ENCODE measurements at places on chromosomes 7 and 10.

GRCh38 chr10:56928714-56929113 lies 567.7 kb upstream of the ZWINT start:
- DNase-seq = no peak

GRCh38 chr10:3935141-3935540 lies 150.1 kb upstream of the KLF6 start:
- peak; percentile 84 for DNase-seq

DNA sequence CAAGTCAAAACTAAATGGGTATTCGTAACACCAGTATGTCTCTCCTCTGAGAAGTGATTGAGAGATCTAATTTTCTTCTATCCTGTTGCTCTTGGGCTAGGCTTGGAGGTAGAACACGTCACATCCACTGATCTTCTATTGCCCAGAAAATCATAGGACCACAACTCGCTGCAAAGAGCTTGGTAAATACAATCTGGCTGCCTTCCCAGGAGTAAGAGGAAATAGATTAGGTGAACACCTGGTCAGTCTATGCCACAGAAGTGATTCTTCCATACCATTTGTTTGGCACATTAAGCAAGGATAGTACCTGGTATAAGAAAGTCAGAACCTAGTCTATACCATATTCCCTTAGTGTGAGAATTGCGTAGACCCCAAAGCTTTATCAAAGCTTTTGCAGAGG lies 129.3 kb upstream of the PHYHIPL start:
- DNase-seq = no peak

DNA sequence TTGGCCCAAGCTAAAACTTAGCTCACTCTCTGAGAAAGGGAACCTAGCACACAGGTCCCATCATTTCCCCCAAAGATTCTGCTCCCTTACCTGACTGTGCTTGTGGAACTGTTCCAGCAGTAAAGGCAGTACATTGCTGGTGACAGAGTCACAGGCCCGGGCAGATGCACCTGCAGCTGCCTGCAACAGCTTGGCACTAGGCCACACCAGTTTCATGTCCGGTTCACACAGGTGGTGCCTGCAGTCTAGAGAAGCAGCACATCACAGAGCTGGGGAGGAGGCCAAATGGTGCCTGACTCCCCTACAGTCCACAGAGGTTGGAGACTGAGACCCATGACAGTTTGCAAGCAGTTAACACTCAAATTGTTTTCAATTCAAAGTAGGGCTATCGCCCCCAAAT lies 22.2 kb downstream of the ZDHHC16 start:
- DNase-seq = no peak

GRCh38 chr7:64639267-64640001 lies 26.5 kb upstream of the ZNF107 start:
- DNase-seq = no peak

GRCh38 chr10:69087590-69088470 lies at the start of gene SRGN:
Gene SRGN (plus strand): TSS chr10:69088103. CDS start chr10:69088158, 55 bp downstream.
- DNase-seq = peak; percentile 52

DNA sequence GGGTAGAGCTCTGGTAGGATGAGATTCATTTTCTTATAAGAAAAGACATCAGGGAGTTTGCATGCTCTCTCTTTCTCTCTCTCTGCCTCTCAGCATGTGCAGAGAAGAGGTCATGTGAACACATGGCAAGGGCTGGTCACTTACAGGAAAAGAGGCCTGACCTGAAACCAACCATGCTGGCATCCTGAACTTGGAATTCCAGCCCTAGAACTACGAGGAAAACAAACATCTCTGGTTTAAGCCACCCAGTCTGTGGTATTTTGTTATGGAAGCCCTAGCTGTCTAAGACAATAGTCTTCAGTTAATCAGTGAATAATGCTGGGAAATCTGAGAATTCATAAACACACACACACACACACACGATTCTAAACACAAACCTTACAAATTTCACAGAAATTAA lies 1104.2 kb upstream of the LRRN3 start:
- DNase-seq = no peak

- DNase-seq = no peak
These were observed 39.0 kb downstream of the SVIL start for GRCh38 chr10:29595636-29596225.

DNA sequence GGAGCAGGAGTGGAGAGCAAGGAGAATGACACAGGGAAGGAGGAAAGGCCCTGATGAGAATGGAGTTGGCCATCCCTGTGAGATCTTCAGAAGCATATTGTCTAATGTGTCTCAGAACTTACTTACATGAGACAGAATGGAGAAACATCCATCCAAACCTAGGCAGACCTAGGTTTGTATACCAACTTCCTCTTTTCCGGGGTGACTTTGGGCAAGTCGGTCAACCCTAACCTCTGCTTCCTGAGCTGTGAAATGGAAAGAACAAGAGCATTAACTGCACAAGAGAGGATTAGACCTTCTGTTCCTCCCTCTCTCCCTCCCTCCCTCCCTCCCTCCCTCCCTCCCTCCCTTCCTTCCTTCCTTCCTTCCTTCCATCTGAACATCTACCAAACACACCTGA lies 4.5 kb downstream of the GHRHR start:
- no peak for DNase-seq

DNA sequence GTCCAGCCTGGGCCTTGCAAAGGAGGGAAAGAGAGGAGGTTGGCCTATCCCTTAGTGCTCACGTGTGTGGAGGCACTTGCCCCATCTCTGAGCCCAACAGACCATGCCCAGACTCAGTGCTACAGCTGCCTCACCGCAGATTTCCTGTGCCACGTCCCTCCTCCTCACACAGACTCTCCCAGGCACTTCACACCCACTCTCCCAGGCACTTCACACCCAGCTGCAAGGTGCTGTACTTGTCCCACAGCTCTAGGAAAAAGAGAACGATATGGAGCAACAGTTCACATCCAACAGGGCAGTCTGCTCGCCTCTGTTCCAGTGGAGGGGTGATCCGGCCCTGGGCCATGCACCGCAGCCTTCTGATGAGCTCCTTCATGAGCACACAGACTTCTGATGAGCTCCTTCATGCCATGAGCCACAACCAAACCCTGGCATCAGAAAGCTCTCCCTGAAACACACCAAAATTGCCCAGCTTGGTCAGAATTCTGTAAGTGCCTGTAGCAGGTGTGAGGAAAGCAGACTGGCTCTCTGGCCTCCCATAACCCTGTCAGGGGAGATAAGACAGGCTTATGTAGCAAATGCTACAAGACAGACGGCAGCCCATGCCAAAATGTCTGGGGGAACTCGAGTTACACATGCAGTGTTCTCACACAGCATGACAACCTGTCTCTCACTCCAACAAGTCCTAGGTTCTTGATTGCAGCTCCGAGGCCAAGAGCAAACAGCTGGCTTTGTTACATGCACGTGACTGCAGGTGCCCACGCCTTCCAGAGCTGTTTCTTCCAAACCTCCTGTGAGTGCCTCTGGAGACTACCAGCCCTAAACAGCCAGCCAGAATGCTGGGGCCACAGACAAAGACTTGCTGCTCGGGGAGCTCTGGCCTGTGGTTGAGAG lies 348.5 kb downstream of the GRID1 start:
- DNase-seq = no peak

DNA sequence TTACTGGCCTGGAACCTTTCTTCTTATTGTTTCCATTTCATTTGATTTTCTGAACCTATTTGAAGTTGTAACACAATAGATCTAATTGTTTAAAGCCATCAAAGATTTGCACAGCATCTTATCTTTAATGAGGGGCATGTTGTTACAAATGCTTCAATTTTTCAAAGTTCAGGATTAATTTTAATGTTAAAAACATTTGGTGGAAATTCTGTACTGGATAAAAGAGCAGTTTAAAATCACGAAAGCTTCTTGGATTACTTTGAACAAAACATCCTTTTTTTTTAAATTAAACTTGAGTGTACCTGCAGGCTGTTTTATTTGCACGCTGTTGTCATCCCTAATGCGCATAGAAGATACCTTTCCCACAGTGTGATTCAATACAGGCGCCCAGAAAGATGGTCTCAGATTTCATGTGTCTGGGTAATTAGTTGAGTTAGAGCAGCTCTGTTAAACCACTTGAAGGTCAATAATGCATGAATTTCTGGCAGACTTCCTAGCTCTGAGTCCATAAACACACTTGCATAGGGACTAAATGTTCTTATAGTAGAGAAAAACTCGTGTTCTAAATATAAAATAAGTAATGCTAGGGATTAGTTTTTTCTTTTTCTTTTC lies 29.3 kb upstream of the DDX50 start:
- DNase-seq = no peak

DNA sequence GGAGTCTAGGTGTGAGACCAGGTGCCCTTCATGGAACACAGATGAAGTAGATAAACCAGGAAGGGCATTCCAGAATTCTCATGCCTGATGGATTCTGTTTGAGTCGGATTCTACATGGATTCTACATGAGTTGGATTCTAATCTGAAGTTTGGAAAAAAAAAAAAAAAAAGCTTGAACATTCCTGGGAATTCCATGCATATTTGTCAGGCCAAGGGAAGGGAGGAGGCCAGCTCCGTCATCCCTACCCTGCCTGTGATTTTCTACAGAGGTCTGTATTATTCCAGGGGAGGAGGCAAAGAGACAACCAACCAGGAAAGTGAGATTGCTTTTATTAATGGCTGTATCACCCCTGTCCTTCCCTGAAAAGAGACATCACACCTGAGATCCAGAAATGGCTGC lies 27.8 kb upstream of the EBLN1 start:
- peak; percentile 69 for DNase-seq

GRCh38 chr10:29056729-29057128 lies 232.1 kb upstream of the LYZL1 start:
- DNase-seq = no peak

DNA sequence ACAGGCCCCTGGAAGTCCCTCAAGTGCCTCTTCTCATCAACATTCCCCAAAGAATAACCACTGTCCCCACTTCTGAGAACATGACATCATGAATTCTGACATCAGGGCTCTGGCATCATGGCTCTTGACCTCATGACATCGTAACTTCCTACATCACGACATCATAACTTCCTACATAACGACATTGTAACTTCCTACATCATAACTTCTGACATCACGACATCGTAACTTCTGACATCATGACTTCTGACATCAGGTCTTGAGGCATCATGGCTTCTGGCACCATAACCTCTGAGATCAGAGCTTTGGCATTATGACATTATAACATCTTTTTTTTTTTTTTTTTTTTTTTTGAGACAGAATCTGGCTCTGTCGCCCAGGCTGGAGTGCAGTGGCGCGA lies 66.7 kb upstream of the FAM20C start:
- no peak for DNase-seq

DNA sequence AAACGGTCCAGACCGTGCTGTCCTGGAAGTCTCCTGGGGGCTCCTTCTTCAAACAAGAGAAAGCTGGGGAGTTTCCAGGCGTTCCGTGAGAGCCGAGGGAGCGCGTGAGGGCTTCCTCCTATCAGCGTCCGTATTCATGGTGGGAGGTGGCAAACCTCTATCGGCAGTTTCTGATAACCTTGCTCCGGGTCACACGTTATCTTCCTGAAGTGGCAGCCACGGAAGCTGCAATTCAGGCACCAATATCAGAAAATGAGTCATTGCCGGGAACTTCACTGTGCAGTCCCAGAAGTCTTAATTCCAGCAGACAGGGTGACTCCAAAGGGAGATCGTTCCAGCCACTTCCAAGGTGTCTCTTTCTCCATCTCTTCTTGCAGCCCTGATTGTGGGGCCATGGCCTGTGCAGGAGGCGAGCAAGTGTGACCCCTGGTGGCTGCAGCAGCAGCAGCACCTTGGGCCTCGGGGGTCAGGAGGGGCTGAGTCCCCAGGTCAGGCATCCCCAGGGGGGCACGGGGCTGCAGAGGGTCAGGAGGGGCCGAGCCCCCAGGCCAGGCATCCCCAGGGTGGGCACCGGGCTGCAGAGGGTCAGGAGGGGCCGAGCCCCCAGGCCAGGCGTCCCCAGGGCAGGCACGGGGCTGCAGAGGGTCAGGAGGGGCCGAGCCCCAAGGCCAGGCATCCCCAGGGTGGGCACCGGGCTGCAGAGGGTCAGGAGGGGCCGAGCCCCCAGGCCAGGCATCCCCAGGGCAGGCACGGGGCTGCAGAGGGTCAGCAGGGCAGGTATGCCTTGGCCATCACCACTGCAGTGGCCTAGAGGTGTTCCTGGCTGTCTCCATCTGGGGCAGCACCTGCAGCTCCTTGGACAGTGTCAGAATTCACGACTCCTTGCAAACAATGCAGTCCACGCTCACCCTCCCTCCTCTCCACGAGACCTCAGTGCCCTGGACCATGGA lies 538.7 kb downstream of the DNAJB6 start:
- DNase-seq = no peak

GRCh38 chr10:55803055-55803454 lies 558.0 kb downstream of the ZWINT start:
- no peak for DNase-seq

DNA sequence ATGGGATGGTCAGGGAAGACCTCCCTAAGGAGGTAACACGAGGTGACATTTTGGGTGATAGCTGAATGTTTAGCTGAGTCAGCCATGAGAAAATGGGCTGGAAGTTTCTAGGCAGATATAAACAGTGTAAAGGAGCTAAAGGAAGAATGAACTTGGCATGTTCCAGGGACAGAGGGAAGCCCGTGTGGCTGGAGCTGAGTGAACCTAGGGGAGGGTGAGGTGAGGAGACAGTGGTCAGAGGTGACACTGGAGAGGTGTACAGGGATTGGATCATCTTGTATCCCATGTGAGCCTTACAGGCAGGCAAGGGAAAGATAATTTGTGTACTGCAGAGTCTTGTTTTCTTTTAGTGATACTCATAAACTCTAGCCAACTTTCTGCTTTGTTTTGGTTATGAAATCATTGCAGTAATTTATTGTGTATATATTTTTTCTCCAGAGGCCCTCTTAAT lies 1.8 kb downstream of the STARD3NL start:
- DNase-seq = no peak

DNA sequence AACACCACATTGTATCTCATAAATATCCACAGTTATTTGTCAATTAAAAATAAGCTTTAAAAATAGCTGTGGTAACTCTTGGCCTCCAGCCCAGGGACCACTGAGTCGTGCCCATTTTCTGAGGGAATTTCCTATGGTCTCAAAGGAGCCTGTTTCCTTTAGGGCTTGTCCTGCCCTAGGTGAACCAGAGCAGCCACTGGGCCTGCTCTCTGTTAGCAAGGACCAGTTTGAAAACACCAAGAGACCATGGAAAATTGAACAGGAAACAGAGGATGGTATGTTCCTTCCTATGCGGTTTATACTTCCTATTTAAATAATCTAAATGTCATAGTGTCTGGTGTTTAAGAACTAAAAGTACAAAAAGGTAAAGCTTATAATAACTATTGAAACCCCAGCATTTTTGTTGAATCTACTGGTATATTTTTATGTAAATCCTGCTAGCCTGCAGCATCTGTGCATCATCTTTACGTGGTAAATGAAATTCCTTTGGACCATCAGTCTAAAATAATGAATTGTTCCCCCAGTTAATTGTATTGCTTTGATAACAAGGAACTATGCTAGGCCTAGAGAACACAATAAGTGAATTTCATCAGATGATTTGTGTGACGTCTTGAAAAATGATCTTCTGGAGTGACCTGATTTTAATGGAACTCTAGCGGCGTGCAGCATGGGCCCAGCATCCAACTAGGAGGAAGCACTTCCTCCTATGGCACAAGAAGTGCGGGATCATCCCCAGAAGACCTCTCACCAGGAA lies 333.7 kb downstream of the GFRA1 start:
- no peak for DNase-seq
